ENCODE measurements at places on chromosomes 6 and 20.

GRCh38 chr6:100175814-100176310 lies 181.8 kb upstream of the MCHR2 start:
- peak; percentile 14 for DNase-seq

GRCh38 chr6:51479296-51479695 lies 608.1 kb downstream of the PKHD1 start:
- no peak for DNase-seq

GRCh38 chr20:17634661-17635331 lies 47.2 kb downstream of the RRBP1 start:
- no peak for DNase-seq

DNA sequence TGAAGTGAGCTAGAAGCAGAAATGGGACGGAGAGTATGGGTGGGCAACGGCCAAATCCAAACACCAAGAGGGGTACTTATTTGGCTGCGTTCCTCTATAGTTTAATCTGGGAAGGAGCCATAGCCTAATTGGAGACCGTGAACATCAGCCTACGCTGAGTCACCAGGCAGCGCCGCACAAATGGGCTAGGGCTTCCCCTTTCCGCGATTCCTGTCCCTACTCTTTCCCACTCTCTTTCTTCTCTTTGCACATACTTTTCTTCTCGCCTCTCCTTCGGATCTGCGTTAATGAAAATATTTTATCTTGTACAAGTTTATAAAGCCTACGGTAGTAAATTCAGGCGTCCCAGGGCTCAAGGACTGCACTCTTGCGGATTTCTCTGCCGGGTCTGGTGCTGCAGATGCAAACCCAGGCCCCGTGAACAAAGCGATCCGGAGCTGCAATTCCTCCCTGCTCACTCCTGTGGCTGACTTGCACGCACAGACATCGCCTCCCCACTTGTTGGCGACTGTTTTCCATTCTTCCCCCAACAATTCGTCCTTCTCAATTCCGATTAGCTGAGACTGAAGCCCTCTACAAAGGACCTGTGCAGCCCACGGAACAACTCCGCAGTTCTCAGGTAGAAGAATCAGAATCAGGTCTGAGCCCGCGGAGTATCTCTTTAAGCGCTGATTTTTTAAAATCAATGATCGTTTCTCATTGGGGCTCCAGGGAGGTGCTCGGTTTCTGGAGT lies 4.2 kb upstream of the TBX18 start:
- no peak for DNase-seq

- DNase-seq = no peak
Measured at GRCh38 chr6:89368999-89369398, 16.5 kb upstream of the UBE2J1 start.

DNA sequence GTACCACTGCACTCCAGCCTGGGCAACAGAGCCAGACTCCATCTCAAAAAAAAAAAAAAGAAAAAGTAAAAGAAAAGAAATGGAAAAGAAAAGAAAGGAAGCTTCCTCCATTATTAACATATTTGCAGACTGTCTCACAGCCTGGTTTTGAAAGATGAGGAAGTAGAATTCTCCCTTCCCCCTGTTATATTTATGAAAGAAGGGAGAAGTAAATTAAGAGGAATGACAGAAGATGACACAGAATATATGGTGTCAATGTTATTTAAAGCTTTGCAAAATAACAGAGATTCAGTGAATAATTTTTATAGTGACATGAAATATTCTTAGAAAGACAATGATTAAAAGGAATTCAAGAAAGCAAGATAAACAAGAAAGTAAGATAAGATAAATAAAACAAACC lies 83.7 kb upstream of the PRSS16 start:
- DNase-seq = no peak

DNA sequence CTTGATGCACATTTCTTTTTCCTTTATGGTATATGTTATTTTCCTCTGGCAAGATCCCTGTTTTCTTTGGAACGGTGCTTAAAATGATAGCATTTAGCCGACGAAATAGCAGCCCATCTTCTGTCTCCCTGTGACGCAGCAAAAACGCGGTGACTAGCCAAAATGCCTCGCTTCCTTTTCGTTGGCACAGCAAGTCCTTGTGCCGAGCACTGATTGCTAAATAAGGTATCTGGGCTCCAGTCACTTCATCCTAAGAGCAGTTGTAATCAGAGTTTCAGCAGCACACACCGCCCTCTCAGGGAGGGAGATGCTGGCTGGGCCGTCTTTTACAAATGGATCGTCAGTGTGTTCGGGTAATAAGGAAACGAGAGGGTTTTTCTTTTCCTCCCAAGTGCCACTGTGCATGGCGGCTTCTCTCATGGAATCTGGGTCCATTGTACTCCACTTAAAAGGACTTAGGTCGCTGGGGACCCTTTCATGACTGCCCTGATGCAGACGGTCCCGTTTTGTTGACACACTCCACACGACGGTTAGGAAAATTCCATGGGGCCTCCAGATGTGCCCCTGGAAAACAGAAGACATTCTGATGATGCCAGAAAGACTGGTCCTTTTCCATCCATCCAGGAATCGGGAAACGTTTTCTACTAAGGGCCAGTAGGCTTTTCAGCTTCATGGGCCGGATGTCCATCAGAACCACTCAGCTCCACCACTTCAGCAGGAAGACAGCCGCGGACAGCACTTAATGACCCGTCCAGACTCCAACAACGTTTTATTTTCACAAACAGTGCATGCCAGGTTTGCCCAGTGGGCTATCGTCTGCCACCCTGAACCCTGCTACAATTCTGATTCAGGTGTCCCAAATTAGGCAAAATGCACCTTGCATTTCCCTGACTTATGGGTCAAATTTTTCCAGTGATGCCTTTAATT lies 185.5 kb downstream of the CDH4 start:
- DNase-seq = no peak

- no peak for DNase-seq
Measured at GRCh38 chr6:70563530-70563929, 3.2 kb upstream of the SDHAF4 start.

DNA sequence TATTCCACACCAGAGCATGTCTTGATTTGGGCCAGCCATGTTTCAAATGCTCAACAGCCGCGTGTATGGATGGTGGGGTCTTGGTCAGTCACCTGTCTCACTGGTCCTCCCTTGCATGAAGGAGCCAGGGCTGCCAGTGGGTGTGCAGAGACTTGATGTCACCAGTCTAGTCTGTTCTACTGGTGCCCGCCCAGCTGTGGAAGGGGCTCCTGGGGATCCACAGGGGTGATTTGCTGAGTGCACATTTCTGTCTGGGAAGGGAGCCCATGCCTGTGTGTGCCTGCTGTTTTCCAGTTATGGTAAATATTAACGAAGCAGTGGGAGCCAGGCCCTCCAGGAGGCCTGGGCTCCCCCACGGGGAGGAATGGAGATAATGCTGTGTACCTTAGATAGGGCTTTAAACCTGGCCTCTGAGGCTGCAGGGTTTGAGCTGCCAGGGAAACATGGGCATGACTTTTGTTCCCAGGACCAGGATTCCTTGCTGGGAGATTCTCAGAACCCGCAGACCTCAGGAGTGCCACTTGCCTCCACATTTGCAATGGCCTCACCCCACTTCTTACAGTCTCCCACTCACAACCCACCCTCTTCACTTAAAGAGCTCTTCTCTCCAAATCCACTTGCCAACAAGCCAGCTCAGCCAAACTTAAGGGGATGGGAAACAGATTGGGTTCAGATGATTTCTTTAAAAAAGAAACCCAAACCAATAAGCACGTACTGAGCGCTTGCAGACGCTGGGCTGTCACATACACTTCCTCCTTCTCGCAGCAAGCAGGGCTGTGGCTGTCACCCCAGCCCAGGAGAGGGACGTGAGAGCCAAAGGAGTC lies 54.1 kb downstream of the VEGFA start:
- DNase-seq = peak; percentile 63

- no peak for DNase-seq
Measured at GRCh38 chr20:46232539-46232938, 75.8 kb downstream of the CDH22 start.

GRCh38 chr20:17657898-17658647 lies 24.0 kb downstream of the RRBP1 start:
- no peak for DNase-seq

DNA sequence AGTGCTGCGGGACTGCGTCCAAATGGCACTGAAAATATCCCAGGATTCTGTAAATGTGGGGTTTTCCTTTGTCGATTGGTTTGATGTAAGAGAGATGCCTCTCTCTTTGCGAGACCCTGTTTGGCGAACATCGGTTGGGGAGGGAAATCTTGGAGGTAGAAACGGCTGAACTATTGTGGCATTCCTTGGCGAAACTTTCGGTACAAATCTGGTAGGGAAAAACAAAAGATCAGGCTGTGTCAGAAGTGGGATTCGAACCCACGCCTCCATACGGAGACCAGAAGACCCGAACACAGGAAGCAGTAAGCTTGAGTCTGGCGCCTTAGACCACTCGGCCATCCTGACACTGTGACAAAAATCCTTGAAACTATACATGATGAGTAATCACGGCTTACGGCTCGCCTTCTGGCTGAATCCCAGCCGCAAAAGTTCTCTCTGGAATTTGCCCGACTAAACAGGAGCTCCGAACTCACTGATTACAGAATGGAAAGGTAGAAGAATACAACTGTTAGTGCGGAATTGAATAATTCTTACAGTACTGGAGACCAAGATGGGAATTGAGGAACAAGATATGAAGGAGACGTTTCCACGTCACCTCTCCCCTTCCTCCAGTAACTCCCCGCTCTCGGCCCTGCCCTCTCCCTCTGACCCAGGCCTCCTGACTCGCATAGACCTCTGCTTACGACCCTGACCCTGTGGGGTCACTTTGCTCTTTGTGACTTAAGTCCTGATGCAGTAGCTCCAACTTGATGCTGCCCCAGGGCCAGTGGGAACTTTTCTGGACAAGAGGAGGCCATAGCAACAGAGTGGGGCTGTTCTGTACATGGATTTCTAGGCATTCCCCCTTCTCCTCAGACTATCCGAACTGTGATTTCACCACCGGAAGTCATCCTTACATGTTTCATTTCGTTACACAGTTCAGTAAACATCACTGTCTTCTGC lies 132.8 kb upstream of the ZNF184 start:
- no peak for DNase-seq

- no peak for DNase-seq
Measured at GRCh38 chr6:113587078-113587699, 270.0 kb upstream of the MARCKS start.

- no peak for DNase-seq
Measured at GRCh38 chr6:16592223-16592911, 168.9 kb downstream of the ATXN1 start.

DNA sequence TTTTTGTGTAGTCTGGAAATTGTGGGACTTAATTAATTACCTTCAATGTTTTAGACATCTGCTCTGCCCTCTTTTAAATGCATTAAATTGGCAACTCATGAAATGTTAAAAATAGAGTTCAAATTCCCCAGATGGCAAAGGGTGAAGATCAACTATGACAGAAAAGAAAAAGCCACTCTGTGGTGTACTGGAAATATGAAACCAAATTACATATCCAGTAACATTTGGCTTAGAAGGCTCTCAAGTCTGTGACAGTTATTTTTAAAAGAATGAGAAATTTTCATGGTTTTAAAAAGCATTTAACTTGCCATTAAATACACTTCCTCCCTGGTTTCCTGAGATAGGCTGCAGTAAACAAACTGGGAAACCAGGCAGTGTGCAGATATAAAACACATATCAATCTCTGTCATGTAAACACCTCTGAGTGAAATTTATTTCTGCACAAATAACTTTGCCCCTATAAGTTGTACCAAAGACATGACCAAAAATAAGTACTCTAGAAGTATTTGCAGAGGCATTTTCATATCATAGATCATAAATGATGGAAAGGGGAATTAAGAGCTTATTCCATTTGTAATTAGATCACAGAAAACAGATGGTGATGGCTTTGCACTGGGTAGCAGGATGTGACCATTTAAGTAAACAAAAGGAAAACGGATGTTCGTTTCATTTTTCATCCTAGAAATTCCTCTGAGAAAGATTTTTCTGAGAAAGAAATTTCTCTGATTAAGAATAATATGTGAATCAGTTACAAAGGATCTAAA lies 360.1 kb downstream of the SAMD5 start:
- DNase-seq = no peak

DNA sequence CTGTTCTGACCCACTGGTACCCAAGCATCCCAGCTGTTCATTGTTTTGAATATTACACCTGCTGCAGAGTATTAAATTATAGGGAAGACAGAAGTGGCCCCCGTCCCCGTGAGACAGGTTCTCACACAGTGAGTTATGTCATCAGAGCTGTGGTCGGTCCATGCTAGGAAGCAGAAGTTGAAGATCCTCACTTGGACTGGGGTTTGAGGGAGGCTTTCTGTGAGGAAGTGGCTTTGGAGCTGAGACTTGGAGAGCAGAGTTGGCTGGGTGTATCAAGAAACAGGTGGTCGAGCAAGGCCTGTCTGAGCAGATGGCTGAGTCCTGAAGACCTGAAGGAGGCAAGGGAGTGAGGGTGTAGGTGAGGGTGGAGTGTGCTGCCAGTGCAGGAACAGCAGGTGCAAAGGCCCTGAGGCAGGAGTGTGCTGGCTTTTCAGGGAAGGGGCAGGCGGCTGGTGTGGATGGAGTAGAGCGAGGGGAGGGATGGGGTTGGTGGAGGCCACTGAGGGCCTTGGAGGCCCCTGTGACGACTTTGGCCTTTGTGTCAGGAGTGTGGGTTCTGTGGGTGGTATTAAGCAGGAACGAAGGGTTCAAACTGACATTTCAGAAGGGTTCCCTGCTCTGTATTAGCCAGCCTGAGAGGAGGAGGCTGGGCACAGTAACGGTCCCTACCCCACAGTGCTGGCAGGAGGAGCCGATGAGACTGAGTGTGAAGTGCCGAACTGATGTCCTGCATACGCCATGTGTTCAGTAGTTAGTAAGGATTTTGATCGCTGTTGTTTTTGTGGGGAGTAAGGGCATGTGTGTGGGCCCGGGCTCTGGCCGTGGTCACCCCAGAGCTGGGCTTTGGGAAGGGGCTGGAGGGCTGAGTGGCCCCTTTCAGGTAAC lies 11.8 kb downstream of the SRC start:
- DNase-seq = no peak

GRCh38 chr6:80698459-80698858 lies 592.0 kb downstream of the BCKDHB start:
- no peak for DNase-seq

- DNase-seq = no peak
Measured at GRCh38 chr6:43974643-43975230, 152.5 kb downstream of the MRPL14 start.

DNA sequence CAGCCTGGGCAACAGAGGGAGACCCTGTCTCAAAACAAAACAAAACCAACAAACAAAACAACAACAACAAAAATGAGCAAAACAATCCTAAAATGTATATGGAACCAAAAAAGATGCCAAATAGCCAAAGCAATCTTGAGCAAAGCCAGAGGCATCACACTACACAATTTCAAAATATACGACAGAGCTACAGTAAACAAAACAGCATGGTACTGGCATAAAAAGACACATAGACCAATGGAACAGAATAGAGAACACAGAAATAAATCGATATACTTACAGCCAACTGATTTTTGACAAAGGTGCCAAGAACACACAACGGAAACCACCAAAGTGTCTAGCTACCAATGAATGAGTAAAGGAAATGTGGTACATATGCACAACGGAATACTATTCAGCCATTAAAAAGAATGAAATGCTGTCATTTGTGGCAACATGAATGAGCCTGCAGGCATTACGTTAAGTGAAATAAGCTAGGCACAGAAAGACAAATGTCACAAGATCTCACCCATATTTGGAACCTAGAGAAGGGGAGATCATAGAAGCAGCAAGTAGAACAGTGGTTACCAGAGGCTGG lies 16.4 kb downstream of the PXDC1 start:
- no peak for DNase-seq

GRCh38 chr6:76774781-76775384 lies 688.4 kb downstream of the HTR1B start:
- DNase-seq = no peak

Measured in HuH-7.5 (cell line).